ENCODE measurements at places on chromosomes 4 and X.

DNA sequence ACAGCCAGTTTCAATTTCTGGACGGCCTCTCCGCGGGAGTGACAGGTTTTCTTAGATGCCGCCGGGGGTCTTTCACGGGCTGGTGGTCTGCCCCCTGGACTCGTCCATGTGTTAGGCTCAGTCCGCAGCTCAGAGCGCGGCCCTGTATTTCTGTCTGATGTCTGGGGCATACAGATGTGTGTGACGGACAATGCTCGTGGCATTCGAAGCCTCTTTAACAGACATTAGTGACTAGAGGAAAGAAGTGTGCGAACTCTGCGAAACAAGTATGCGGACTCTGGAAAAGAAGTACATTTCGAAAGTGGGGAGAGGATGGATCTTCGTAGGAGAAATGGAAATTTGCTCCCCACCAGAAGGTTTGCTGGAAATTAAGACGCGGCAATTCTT, 793 bp upstream of the DCUN1D4 start:
- no peak for DNase-seq

- no peak for DNase-seq
These were observed 7.4 kb downstream of the AFF1 start for GRCh38 chr4:86942185-86942666.

DNA sequence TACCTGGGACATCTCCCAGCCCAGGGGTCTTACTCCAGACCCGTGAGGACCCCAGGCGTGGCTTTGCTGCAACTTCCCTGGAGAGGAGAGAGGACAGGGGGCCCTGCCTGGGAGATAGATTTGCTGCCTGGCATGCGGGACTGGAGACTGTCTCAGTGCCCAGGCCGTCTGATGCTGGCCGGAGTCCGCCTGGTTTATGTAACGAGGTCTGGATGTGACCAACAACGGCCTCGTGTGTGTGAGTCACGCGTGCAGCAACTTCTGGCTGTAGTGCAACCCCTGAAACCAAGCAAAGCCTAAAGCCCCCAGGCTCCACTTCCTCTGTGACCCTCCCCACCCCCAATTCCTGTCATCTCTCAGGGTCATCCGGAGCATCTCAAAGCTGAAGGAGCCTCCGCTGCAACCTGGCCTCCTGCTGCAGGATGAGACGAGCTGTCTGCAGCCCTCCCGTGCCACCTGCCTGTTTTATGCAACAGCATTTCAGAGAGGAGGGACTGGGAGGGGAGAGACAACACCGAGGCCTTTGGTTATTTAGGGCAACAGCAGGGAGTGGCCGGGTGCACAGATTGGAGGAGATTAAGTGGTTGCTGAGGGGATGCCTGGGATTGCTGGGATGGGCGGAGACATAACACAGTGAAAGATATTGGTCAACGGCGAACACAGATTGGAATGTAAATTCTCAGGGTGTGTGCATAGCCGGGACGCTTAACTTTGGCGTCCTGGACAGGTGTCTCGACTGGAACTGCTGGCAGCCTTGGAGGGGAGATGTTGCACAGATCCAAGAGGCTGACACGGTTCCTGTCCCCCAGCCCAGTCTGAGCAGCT, 16.0 kb downstream of the XG start:
- DNase-seq, result no peak

DNA sequence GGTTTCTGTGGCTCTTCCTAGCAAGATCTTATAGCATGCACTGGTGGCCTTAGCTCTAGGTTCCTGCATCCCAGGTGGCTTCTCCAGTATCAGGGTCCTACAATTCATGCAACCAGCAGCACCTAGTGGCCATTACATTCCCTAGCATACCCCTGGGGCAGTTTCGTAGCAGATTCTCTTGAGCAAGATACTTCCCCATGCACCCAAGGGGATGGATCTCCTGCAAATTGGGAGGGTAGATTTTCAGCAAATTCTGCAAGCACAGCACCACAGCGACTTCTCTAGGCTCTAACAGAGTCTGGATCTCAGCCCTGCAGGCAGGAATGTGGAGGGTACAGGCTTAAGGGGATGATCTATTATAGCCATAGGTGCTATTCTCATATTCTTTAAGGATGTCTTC, 13.1 kb upstream of the SLC9B1 start:
- DNase-seq, result no peak

GRCh38 chr4:6367371-6367851, 97.8 kb downstream of the WFS1 start:
- no peak for DNase-seq

- no peak for DNase-seq
These were observed 221.1 kb downstream of the BMPR1B start for GRCh38 chr4:94978904-94979303.

GRCh38 chr4:143587703-143588102, 74.2 kb downstream of the SMARCA5 start:
- no peak for DNase-seq

DNA sequence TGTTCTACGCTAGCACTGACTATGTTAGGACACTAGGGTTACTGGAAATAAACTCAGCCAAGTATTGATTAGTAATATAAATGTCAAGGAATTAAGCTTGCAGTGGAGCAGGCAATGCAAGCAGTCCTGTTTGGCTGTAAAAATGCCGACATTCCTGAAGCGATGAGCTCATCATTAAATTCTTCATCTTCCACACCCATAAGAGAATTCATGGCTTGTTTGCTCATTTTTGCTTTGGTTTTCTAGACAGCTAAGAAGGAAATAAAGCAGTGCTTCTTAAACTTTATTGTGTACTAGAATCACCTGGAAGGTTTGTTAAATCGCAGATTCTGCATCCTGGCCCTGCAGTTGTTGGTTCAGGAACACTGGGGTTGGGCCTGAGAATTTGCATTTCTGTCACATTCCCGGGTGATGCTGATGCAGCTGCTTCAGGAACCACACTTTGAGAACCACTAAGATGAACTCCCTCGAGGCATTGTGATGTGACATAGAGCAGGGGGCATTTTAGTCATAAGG, 17.8 kb downstream of the ANXA3 start:
- DNase-seq, result no peak

DNA sequence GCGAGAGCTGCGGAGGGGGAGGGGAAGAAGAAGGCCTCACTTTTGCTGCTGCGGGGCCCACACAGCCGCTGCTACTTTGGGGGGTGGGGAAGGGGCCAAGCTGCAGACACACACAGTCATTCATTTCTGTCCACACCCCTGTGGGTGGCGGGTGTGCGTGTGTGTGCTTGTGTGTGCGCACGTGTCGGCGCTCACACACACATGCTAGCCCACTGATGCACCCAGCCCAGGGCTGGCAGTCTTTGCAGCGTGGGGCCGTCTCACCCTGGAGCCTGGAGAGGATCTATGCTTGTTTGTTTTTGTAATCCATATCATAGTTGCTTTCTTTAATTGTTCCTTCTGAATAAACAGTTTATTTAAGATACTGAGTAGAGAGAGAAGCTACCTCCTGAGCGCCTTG, 4.0 kb downstream of the DUSP9 start:
- no peak for DNase-seq

DNA sequence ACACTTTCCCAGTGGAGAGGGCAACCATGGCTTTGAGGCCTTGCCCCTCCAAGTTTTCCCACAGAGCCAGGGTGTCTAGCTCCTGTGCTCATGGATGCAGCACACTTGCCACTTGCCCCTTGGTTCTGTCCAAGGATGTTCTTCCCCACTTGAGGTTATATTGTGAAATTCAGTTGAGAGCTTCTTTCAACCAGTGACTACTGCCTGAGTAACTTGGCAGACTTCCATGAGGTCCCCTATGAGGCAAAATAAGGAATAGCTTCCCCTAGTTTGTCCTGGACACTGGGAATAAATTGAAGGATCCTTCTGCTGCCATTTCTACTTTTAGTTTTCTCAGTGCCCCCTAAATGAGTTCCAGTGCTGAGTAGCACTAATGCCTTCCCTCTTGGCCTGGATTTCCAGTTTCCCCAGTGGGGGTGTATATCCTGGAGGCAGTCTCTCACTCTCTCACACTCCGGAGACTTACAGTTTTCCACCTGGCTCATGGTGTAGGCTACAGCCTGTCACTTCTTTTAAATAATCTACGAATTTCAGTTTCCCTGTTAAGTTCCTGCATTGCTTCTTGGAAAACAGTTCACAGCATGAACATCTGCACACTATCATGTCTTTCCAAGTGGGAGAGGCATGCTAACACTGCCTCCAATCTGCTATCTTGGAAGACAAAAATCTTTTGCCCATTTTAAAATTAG, 36.4 kb upstream of the ADH4 start:
- no peak for DNase-seq

DNA sequence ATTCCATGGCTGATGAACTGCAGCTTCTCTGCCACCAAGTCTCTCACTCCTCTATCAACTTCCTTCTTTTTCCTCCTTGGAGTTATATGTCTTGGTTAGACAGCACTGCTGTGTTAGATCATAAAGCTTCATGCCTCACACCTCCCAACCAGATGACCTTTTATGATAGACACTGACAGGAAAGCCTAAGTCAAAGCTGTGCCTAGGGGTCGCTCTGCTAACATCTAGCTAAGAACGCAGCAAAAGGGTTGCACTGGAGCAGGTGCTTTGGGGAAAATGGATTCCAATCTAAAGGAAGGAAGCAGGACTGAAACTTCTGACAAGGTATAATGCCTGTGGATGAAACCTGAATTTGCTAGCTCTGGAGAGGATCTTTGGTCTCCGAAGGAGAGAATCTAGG, 509.7 kb downstream of the SMARCA1 start:
- no peak for DNase-seq

- DNase-seq, result peak; percentile 34
These were observed 27.2 kb downstream of the TAPT1 start for GRCh38 chr4:16199093-16199492.

DNA sequence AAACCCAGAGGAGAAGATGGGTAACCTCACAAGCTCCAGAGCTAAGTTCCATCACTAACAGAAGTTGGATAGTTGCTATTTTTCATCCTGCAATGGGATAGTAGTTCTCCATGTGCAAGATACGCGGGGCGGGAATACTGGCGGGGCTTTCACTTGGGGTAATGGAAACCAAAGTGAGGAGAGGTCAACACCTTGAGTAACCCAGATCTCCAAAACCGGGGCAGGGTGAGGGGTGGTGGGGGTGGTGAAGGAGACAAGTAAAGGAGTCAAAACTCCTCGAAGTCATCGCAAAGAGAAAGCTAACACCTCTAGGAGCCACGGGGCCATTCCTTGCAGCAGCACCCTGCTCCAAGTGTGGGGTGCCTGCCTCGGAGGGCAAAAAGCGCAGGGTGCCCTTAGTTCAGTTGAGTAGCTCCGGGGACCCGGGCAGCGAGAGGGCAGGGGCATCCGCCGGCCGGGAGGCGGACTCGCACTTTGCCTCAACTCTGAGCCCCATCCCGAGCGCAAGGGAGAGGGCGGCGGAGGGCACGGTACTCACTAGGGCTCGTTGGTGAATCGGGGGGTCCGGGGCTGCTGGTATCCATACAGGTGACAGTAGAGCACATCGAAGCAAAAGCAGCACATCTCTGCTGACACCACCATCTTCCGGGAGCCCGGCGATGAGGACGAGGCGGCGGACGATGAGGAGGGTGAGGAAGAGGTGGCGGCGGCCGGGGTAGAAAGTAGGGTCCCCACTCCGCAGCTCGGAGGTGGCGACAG, 645 bp downstream of the AMMECR1 start:
- DNase-seq, result no peak

DNA sequence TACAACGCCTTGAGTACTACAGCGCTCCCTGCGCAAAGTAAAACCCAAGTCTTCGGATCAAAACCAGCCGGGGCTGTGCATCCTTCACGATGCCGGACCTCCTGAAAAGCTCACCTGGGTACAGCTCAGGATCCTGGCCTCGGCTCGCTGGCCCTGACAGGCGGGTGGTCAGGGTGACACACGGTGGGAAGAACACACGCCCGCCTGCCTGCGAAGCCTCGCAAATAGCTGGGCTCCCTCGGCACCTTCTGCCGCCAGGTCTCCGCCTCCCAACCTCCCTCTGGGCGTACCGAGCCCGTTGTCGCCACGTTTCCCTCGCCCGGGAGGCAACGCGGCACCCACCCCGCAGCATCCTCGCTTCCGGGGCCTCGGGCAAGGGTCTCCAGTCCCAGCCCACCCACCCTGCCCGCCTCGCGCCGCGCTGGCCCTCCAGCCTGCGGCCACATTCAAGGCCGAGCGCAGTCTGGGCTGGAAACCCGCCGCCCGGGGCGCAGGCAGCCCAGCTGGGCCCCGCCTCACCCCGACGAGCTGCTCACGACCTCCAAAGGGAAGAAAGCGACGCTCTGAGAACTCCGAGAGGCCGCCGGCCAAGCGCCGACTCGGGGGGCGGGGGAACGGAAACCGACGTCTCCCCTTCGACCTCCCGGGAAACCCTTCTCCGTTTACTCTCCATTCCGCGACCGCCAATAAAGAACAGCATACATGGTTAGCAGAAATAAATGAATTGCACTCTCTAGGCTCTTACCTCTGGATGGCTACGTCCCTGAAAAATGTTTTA, 511 bp downstream of the PPM1K start:
- DNase-seq, result no peak

DNA sequence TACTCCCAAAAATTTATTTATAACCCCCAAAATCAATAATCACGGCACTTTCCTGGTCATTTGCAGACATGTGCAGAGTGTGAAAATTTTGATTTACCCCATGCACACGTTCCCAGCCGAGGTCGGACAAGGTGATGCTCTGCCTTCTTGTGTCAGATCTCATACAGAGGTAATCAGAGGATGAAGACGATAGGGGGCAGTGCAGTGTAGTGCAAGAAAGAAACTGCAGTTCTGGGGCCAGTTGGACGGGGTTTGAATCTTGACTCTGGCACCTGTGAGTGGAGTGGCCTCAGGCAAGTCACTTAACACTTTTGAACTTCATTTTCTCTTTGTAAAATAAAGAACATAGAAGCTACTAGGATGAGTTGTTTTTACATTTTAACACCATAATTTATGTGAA, 88.4 kb downstream of the FRMPD3 start:
- no peak for DNase-seq

DNA sequence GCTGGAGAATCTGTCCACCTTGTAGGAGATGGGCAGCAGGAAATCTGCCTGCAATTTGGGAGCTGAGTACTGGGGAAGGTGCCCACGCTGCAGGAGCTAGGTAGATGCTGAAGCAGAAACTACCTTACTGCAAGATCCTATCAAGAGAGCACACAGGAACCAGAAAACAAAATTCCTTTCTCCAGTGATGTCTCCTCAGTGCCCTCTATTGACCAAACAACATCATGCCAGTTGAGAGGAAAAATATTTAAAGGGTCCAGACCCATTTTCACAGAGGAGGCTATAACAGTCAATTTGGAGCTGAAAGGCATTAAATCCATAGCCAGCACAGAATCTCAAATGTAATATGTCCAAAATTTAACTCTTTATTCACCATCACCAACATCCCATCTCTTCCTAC, 406.8 kb downstream of the SLITRK2 start:
- peak; percentile 6 for DNase-seq

- DNase-seq, result no peak
These were observed 212.7 kb upstream of the TAPT1 start for GRCh38 chr4:16438986-16439385.

- no peak for DNase-seq
These were observed 13.7 kb upstream of the SORBS2 start for GRCh38 chr4:185825737-185826136.

- DNase-seq, result no peak
These were observed 162.1 kb downstream of the EPHA5 start for GRCh38 chr4:65508168-65508567.

GRCh38 chr4:44563496-44563895, 87.9 kb downstream of the YIPF7 start:
- no peak for DNase-seq

GRCh38 chr4:128608006-128608405, 201.5 kb upstream of the JADE1 start:
- DNase-seq, result no peak
